ENCODE measurements at places on chromosomes 5 and 9.
A peak's percentile ranks its signal among the peaks of the same experiment; 100 is the strongest.

- DNase-seq: no peak
Measured at GRCh38 chr5:31052937-31053658, 140.4 kb upstream of the CDH6 start.

DNA sequence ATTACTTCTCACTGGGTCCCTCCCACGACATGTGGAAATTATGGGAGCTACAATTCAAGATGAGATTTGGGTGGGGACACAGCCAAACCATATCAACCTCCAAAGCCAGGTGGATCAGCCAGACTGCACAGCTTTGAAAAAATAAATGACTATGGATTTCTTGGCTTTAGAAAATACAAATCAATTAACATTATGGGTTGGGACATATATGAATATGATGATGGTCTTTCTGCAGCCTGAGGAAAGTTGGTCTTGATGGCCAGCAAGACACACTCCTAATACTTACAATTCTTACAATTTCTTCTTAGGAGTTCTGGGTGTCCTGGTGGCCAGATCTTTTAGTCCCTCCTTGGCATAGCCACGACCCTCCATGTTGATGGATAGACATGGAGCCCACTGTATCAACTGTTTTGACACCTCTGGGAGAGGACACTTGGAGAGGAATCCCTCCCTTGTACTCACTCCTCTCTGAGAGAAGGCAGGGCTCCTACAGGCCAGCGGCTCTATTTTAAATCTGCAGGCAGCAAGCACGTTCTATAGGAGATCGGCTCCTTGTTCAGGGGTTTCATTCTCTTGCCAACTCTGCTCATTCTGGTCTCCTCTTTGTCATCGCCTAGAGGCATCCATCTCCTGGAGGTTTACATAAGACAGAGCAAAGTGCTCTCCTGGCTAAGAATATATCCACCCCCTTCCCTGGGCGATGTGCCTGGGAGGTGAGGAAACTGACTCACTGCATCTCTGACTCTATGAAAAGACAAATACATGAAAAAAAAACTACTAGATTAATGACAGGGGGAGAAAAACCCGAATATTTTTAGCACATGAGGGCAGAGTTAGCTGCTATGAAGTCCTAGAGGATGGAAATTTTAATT, 145.9 kb downstream of the CARTPT start:
- DNase-seq: no peak

DNA sequence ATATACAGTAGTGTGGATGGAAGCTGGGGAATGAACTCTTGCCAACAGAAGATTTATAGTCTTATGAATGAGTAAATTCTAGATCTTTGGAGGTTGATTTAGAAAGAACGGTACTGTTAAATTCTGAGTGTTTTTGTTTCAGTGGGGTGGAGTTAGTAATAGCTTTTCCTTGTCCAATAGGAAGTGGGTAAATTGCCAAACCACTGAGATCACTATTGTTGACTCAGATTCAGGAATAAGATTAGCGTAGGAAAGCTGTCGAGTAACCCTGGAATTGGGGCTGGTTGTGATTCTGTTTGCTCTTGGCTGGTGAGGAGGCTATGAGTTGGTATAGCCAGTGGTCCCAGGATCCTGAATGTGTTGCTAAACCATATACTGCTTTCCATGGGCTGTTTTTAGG, 155.6 kb downstream of the ARHGAP26 start:
- DNase-seq: no peak

- DNase-seq: no peak
Measured at GRCh38 chr9:86406366-86406765, 52.2 kb upstream of the TUT7 start.

DNA sequence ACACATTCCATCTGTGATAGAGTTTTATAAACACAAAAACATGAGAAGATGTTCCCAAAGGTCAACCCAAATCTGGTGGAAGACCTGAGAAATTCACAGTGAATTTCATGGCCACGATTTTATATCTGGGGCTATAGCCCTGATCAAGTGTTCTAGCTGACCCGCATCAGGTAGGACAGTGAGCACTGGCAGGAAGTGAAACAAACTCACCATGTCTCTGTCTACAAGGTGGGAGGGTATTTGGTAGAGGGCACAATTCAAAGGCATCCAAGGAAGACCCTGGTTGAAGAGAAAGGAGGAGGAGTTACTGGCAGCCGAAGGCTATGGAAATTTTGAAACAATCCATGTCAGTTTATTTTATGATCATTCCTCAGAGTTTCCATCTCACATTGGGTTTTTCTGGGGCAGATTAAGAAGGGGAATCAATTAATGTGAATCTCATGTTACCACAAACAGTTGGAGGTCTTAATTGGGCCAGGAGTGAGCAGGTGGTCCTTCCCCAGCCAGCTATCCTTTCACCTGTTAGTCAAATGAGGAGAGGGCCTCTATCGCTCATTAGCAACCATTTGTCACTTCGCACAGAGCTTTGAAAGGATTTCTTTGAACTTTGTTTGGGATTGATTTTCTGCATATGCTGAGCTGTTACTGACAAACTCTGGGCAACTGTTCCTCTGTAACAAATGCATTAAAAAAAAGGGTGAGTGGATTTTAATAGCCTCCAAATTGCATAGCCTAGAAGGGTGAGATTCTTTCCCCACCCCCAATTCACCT, 612.0 kb upstream of the CLINT1 start:
- no peak for DNase-seq

- peak; percentile 81 for DNase-seq
Measured at GRCh38 chr5:108380531-108381349, 1.2 kb downstream of the FBXL17 start.
